Cerebellar nuclear complex (tissue), 1 donor: ENCODE measurements at places on chromosomes 16 and 17.

DNA sequence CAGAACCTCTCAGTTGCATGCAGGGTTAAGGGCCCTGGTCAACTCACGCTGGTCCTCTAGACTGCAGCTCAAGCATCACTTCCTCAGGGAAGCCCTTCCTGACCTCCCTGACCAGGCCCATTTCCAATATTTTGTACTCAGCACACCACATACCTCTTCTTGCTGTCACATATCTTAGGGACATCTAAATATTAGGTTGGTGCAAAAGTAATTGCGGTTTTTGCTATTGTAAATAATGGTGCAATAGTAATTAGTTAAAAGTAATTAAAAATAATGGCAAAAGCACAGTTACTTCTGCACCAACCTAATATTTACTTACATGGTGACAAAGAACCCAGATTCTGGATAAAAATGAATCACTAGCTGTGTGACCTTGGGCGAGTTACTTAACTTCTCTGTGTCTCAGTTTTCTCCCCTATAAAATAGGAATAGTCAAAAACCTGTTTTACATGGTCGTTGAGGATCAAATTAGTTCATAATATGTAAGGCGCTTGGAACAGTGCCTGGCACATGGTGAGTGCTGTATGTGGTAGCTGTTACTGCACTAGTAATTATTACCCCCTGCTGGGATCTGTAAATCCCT lies 177.4 kb downstream of the PRKCB start:
- no peak for DNase-seq

- DNase-seq, result no peak
These were observed 400.9 kb downstream of the SLC39A11 start for GRCh38 chr17:72691586-72691985.

DNA sequence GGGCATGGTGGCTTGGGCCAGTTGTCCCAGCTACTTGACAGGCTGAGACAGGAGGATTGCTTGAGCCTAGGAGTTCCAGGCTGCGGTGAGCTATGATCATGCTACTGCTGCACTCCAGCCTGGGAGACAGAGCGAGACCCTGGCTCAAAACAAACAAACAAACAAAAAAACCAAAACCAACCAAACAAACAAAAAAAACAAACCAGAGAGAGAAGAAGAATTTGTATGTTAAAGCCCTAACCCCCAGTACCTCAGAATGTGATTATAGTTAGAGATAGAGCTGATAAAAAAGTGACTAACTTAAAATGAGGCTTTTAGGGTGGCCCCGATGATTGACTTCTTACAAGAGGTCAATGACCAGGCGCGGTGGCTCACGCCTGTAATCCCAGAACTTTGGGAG lies 1.7 kb upstream of the MMP25 start:
- no peak for DNase-seq

- DNase-seq, result no peak
These were observed 4.8 kb upstream of the SHISA9 start for GRCh38 chr16:12896562-12896961.

DNA sequence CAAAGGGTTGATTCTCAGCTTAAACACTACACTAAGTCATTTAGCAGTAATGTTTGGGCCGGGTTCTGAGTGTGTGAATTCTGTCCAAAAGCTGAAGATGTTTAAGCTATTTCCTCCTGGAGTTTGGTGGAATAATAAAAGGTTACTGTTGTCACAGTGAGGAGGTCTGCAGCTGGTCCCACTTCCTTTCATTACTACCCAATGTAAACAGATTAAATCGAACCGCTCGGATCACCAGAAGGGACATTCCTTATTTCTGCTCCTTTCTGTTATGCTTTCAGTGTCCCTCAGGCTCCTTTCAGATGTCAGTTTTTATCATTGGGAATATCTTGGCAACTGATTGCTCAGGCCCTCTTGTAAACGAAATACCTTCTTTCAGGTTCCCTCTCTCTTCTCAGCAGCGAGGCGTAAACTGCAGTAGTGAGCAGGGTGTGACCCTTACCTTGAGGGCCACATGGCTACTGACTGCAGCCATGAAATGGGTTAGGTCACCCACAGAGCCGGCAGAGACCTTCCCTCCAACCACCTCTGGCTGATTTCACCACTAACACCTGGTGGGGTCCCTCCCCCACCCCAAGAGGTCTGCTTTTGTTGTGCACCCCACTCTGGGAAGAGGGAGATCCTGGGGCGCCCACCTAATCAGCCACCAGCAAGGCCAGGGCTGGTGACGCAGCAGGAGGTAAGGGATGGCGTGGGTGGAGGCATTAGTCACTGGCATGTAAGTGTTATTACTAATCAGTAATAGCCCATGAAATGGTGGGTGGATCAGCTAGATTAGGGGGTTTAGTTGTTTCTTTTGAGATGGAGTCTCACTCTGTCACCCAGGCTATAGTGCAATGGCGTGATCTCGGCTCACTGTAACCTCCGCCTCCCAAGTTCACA lies 117.6 kb downstream of the VPS53 start:
- no peak for DNase-seq

DNA sequence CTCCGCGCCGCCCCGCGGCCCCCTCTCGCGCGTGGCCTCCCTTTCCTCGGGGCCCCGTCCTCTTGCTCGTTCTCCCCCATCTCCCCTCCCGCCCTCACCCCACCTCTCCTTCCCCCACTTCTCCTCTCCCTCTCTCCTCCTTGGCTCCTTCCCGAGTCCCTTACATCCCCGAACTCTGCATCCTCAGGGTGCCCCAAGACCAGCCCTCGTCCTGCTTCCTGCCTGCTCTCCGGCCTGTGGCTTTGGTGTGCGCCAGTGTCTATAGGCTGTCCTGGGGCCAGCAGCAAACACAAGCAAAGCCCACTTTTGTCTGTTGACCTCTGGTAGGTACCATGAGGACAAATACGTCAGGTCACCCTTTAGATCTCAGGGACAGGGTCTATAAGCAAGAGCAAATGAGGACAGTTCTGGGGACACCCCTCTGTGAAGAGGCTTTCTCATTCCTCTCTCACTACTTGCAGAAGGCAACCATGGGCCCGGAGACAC lies 284 bp upstream of the COPZ2 start:
- no peak for DNase-seq

GRCh38 chr17:78117027-78117981 lies 11.3 kb downstream of the TMC6 start:
- no peak for DNase-seq

GRCh38 chr16:77304134-77304533 lies 104.9 kb downstream of the SYCE1L start:
- DNase-seq, result no peak

DNA sequence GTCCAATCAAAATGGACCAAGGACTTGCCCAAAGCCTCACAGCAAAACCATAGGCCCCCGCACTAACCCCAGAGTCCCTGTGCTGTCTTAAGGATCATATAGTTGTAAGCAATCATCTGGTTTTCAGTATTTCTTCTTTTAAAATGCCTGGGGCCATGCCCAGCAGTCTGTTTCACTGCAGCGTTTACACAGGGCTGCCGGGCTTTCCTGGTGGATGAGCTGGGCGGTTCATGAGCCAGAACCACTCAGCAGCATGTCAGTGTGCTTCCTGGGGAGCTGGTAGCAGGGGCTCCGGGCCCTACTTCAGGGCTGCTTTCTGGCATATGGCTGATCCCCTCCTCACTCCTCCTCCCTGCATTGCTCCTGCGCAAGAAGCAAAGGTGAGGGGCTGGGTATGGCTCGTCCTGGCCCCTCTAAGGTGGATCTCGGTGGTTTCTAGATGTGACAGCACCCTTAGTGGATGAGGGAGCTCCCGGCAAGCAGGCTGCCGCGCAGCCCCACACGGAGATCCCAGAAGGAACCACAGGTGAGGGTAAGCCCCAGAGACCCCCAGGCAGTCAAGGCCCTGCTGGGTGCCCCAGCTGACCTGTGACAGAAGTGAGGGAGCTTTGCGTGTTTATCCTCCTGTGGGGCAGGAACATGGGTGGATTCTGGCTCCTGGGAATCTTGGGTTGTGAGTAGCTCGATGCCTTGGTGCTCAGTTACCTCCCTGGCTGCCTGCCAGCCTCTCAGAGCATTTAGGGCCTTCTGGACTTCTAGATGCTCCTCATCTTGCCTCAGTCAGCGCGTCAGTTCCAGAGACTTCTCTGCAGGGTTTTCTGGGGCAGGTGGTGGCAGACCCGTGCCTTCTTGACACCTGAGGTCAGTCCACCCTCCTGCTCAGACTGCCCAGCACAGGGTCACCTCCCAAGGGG lies 24.8 kb upstream of the STH start:
- DNase-seq, result no peak

GRCh38 chr17:41549596-41550039 lies 21.5 kb upstream of the KRT19 start:
- no peak for DNase-seq

DNA sequence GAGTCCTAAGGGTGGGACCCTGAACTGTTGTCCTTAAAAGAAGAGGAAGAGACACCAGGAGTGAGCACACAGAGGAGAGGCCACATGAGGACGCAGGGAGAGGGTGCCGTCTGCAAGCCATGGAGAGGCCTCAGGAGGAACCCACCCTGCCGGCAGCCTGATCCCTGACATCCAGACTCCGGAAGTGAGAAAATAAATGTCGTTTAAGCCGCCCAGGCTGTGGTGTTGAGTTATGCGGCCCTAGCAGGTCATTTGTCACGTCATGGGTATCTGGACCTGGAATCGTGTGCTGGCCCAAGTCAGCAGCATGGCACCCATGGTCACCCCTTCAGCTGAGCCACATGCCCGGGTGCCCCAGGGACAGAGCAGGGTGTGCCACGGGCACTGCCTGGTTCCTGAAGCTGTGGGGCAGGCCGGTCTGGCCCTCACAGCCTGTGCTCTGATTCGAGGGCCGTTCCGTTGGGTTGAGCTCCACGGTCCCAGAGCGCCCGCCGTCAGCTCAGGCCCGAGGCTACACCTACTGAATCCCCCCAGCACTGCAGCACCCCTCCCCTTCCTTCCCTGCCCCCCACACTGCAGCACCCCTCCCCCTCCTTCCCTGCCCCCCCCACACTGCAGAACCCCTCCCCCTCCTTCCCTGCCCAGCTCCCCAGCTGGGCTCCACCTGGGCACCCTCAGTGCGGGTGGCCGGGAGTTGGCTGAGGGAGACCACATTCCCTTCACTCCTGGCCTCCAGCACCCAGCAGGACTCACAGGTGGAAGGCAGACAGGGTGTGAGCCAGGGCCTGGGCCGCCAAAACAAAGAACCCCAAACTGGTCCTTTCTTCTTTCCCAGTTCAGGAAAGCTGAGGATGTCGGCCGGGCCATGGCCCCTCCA lies 2.7 kb upstream of the CCDC57 start:
- no peak for DNase-seq

DNA sequence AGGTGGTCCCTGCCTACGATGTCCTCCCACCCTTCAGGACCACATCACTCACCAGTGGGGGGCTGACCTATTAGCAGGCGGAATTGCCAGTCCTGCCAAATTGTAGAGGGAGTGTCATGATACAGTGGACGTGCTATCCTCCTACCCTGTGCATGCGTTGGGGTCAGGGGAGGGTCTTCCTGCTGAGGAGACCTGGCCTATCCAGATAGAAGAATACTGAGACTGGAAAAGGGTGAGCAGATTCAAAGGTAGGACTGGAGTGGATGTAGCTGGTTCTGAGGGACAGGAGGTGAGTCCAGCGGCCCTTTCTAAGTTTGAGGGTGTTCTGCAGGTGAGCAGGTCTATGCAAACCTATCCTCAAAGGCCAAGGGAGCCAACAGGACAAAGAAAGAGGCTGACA lies 8.0 kb downstream of the PRSS41 start:
- DNase-seq, result no peak

DNA sequence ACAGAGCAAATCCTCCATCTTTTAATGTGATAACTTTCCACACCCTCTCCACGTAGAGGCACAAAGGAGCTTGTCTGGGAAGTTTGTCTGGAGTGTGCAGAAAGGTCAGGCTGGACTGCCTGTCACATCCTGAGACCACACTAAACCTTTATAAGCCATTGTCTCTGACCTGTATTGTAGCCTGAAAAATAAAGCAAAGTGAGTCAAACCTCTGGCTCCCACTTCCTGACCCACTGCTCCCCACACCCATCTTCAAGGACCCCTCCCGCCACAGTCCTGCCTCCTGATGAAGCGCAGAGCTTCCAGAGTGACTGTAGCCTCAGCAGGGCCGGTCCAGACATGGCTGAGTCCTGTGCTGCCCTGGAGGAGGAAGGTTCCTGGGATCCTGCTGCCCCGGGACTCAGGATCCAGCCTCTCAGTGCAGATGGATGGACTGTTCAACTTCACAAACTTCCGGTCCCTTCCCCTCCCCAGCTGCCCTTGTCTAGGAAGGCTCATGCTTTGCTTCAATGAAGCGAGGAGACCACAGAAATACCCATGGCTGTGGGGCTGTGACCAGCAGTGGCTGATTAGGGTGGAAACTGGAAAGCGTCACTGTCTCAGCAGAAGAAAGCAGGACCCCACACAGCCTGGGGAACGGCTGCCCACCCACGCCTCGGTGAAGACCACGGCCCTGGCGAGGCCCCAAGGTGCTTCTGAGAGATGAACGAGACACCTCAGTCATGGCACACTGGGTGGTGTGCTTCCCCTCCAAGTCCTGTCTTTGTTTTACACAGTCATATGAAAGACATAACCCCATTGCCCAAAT lies 30.9 kb upstream of the CLEC18B start:
- DNase-seq, result no peak

DNA sequence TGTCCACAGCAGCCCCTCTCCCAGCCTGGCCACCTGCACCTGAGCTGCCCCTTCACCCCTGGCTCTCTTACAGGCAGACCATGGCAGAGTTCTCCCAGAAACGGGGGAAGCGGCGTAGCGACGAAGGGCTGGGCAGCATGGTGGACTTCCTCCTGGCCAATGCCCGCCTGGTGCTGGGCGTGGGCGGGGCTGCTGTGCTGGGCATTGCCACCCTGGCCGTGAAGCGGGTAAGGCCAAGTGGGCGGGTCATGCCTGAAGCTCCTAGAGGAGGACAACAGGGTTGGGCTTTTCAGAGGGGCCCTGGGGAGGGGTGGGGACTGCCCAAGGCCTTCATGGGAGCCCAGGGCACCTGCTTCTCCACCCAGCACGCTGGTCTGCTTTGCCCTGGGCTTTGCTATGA lies 2.2 kb downstream of the MIEF2 start:
- DNase-seq, result no peak

GRCh38 chr17:76074390-76075363 lies at the start of gene GALR2:
GALR2 (plus strand) TSS chr17:76074781; CDS start chr17:76074884, 103 bp downstream.
- DNase-seq, result no peak

- no peak for DNase-seq
These were observed 77.0 kb downstream of the MYH13 start for GRCh38 chr17:10295728-10296343.

GRCh38 chr17:17933775-17934174 lies 38.4 kb downstream of the TOM1L2 start:
- no peak for DNase-seq

- no peak for DNase-seq
These were observed 1.6 kb downstream of the PRSS41 start for GRCh38 chr16:2799859-2800226.

GRCh38 chr16:89331371-89332109 lies 114.0 kb downstream of the ZNF778 start:
- no peak for DNase-seq

- DNase-seq, result no peak
These were observed 4.1 kb downstream of the KRT31 start for GRCh38 chr17:41393294-41393693.

- no peak for DNase-seq
These were observed 101.0 kb downstream of the SYCE1L start for GRCh38 chr16:77300256-77300655.

- no peak for DNase-seq
These were observed 8.1 kb upstream of the TIMP2 start for GRCh38 chr17:78933025-78933958.

- DNase-seq, result no peak
These were observed 16.8 kb downstream of the NQO1 start for GRCh38 chr16:69709456-69710084.
